Fibroblast of skin of right quadriceps (primary cell): ENCODE measurements at places on chromosomes 1 and 21.

GRCh38 chr1:184298440-184299405 lies 88.1 kb upstream of the C1orf21 start:
- no peak for DNase-seq

- no peak for DNase-seq
Measured at GRCh38 chr1:169945181-169945580, 51.5 kb upstream of the SCYL3 start.

- DNase-seq = peak; percentile 50
Measured at GRCh38 chr1:54239035-54239383, 39.0 kb downstream of the MRPL37 start.

DNA sequence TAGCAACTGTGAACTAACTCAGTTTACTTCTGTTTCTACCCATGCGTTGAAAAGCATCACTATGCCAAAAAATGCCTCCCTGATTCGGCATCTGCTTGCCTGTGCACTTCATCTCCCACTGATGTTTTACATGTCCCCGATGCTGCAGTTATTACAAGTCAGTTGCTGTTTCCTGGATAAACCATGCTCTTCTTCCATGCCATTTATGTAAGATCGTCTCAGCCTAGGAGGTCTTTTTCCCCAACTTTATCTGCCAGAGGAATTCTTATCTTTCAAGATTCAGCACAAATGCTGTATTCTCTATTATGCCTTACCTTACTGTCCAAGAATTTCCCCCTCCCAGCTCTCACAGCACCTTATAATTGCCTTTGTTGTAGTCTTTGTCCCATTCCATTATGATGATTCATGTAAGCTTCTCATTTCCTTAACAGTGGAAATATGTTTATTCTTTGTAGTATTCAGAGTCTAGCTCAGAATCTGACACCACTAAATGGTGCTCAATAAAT lies 30.0 kb downstream of the PRKACB start:
- DNase-seq = peak; percentile 67

DNA sequence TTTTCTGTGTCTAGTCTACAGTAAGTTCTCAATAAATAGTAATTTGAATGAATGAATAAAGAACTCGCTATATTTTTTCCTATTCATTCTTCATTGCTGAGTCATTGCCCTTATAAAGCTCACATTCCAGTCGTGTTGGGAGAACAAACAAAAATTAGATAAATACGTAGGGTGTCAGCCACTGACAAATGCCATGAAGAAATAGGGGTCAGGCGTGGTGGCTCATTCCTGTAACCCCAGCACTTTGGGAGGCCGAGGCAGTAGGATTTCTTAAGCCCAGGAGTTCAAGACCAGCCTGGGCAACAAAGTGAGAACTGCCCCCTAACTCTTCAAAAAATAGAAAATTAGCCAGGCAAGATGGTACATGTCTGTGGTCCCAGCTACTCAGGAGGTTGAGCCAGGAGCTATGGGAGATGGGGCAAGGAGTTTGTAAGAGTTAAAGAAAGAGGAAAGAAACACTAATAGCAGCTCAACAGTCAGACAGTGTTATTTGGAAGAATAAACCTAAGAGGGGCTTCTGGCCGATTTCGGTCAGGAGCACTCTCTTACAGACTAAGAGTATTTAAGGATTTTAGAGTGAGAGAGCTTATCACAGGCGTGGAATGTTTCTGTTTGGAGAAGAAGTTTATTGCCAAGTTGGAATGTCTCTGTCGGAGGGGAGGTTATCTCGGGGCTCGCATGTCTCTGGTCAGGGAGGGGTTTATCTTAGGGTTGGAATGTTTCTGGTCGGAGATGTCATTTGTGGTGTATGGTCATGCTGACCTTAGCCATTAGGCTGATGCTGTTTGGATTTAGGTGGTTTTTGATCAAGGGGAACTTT lies 1.8 kb upstream of the CHML start:
- peak; percentile 57 for DNase-seq

DNA sequence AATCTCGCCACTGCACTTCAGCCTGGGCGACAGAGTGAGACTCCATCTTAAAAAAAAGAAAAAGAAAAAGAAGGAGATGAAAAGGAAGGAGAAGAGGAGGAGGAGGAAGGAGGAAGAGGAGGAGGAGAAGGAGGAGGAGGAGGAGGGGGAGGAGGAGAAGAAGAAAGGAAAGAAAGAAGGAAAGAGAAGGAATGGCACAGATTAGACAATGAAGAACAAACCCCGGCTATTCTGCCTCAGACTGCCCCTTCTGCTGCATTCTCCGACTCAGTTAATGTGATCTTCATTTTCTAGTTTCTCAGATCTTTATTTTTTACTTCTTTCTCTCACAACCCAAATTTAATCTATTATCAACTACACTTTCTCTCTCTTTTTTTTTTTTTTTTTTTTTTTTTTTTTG lies 40.1 kb upstream of the PTGFRN start:
- DNase-seq = no peak

DNA sequence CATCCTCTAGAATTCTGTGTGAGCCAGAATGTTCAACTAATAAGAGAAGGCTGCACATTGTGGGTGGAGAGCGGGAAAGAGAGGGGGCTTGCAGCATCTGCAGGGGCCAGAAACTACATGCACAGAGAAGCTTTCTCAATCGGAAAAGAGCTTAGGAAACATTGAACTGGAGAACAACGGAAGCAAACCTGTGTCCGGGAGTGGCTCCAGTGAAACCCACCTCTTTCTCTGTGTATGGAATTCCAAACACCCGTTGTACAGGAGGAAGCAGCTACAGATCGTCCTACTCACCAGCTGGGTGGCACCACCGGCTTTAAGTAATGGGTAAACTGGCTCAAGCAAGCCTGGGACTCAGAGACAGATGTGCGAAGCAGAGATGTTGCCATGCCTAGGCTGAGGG lies 14.0 kb upstream of the CSF1 start:
- DNase-seq = no peak

GRCh38 chr21:42169758-42170157 lies 49.2 kb upstream of the ABCG1 start:
- DNase-seq = no peak

- no peak for DNase-seq
Measured at GRCh38 chr1:160363951-160364735, 2.7 kb upstream of the NHLH1 start.

DNA sequence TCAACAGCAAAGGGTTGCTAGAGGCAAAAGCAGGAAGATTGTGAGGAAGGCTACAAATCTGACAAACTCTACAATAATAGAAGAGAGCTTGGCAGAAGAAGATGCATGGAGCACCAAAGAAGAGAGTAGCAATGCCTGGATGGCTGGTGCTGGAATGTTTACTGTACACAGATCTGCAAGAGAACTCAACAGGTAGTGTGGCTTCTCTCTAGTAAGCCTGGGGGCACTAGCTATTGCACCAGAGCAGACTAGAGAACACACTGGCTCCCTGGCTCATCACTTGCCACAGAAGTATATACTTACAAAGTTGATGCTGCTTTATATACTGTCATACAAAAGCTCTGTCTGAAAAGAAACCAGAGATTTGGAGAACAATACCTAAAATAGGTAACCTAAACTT lies 475.0 kb upstream of the NCAM2 start:
- DNase-seq = no peak

DNA sequence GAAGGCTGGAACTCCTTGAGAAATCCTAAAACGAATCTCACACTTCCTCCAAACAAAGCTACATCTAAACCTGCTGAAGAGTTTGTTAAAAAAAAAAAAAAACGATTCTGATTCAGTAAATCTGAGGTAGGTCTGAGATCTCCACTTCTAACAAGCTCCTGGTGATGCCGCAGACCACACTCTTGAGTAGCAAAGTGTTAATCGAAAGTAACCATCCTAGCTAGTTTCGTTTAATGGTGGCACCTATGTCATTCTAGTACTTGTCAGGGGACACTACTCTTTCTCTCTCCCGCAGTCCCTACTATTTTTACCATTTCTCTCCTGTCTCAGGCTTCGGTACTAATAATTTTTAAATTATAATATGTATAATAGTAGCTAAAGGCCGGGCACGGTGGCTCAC lies 2.1 kb downstream of the CLCC1 start:
- DNase-seq = no peak

DNA sequence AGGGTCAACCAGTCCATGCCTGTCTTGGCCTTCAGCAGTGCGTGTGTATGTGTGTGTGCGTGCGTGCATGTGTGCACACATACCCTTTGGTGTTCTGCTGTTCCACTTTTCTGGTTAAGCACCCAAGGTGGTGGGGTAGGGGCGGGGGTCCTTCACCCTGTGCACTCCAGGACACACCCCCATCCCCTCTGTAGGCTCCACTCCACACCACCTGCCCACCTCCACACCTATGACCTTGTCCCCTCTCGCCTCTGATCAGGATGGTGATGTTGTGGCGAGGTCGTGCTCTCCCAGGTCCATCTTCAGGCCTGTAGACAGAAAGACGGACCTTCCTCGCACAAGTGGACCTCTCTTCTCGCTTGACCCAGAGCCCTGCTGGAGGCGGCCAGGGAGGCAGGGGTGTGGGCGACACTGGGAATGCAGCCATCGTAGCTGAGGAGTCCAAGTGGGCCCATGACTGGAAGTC lies 44.6 kb downstream of the WDR4 start:
- DNase-seq = no peak

DNA sequence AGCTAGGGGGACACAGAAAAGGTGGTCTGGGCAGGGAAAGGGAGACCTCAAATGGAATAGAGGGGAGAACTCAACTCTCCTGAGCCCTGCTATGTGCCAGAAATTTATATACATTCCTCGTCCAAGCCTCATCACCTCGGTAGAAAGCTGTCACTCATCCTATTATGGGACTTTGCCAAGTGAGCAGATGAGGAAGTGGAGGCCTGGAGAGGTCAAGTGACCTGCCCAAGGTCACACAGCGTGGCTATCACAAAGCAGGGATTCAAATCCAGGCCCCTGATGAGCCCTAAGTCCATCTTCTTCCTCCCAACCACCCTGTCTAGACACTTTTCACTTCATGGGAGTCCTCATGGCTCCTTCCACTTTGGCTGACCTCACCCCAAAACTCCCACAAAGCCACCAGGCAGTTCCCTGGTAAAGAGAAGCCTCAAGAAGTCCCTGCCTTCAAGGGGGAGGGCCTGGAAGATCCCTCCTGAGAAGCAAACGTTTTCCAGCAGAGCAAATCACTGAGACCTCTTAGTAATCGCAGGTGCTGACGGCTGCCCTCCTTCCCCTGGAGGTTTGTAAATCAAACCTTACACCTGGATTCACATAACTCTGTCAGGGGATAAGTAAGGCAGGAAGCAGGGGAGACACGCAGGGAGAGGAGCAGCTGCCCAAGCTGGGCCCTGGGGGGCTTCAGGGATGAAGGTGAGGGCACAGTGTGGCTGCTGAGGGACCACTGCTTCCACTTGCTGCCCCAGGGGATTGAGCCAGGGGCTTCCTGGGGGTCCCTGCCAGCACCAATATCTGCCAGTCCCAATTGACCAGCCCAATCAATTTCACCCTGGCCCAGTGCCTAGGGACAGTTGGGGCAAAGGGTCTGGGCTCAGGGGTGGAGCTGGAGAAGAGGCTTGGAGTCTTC lies 351.2 kb downstream of the MATN1 start:
- no peak for DNase-seq

GRCh38 chr1:6100861-6101783 lies 55.4 kb downstream of the KCNAB2 start:
- DNase-seq = no peak

DNA sequence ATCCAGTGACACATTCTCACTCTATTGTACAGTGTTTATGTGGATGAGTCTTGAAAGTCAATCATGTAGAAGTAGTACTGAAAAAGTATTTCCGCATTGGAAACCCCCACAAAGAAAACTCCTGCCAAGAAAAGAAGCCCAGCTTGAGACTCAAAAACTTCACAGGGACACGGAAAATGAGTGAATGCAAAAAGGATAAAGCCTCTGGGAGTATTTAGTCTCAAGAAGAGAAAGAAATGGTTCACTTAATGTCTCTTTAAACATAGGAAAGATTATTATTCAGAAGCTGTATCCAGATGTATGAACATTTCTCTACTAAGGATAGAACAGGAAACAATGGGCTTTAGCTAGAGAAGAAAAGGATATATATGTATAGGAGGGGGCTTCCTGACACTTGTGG lies 304.5 kb downstream of the BARHL2 start:
- no peak for DNase-seq

- no peak for DNase-seq
Measured at GRCh38 chr1:213131851-213132655, 81.0 kb downstream of the RPS6KC1 start.

- DNase-seq = no peak
Measured at GRCh38 chr1:64624808-64625207, 120.1 kb upstream of the RAVER2 start.

DNA sequence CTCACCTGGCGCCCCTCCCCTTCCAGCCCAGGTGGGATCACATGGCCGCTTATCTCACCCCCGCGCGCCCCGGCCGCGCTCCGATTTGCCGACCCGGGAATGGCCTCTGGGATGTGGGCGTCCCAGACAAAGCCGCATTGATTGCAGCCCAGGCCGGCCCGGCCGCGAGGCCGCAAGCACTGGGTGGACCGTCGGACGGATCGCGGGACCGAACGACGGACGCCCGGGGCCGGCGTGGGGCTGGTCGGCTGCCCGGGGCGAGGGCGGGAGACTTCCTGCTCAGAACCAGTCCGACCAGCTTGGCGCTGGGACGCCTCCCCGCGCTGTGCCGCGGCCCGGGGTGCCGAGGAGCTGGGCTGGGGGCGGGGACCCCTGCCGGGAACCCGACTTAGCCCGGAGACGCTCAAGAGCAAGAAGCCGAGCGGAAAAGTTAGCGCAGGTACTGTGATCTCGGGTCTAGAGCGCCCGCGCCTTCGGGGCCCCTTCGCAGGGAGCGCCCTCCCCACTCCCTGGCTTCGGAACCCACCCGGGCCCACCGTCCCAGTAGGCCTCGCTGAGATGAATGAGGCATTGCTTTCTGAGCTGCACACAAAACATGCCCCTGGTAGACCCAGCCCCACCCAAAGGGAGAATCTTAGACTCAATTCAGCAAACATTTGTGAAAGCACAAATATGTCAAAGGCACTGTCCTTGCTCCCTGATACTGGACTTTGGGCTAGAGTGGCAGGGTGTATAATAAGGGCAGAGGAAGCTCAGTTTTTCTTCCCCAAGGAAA lies 415 bp upstream of the LAD1 start:
- no peak for DNase-seq

DNA sequence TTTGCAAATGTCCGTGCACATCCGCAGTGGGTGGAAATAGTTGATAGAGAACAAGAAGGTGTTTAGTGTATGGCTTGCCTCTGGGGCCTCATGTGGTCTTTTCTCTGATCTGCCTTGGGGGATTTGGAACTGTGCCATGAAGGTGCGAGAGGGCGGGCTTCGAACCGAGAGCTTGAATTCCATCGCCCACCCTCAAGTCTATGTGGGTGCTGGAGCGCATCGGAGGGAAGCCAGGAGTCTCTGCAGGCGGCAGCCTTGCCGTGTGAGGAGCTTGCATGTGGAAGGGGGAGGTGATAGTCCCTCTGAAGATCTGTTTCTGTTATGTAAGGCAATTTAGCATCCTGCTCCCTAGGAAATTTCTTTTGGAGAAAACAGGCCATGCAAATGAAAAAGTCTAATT lies 119.6 kb downstream of the HUNK start:
- no peak for DNase-seq

- DNase-seq = peak; percentile 10
Measured at GRCh38 chr21:31927689-31928353, 55.0 kb downstream of the HUNK start.
